ENCODE measurements at places on chromosomes 7 and 10.

DNA sequence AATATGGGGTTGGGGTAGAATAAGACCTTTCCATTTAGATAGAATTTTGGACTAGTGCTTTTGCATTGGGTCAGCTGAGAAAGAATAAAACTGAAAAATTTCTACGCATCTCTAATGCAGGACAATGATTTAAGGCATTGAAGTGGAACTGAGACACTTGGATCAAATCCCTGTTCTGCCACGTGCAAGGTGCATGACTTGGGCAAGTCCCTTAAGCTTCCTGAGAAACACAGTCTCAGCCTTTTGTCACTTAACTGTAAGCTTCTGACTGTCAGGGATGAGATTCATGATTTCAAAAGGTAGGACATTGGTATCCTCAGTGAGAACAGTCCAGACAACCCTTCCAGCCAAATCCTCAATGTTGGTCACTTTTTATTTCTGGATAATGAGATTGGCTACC lies 59.2 kb downstream of the ENTPD1 start:
- no peak for DNase-seq

- no peak for DNase-seq
Measured at GRCh38 chr7:39923091-39923490, 27.0 kb upstream of the CDK13 start.

- DNase-seq = no peak
Measured at GRCh38 chr10:58575491-58575890, 62.8 kb downstream of the BICC1 start.

GRCh38 chr7:44320794-44321371 lies 4.5 kb downstream of the CAMK2B start:
- no peak for DNase-seq

GRCh38 chr7:74665296-74665938 lies 7.9 kb downstream of the GTF2I start:
- DNase-seq = no peak

- DNase-seq = no peak
Measured at GRCh38 chr7:96686305-96686704, 23.3 kb downstream of the SEM1 start.

GRCh38 chr10:33921970-33922605 lies 587.6 kb upstream of the NRP1 start:
- no peak for DNase-seq

GRCh38 chr10:15869935-15870334 lies 9.6 kb upstream of the MINDY3 start:
- no peak for DNase-seq

Measured in stimulated activated CD8-positive, alpha-beta memory T cell treated with anti-CD3 and anti-CD28 coated beads, Interleukin-2, amount 100 ng/mL, for 1 hour (primary cell).